CD8-positive, alpha-beta memory T cell (primary cell): ENCODE measurements at places on chromosomes 1 and 21. TPM values are rescaled to one million over a fixed set of nuclear protein-coding genes. Genes with fewer than 3 reads are reported as not detected.
A peak's percentile ranks its signal among the peaks of the same experiment; 100 is the strongest.

DNA sequence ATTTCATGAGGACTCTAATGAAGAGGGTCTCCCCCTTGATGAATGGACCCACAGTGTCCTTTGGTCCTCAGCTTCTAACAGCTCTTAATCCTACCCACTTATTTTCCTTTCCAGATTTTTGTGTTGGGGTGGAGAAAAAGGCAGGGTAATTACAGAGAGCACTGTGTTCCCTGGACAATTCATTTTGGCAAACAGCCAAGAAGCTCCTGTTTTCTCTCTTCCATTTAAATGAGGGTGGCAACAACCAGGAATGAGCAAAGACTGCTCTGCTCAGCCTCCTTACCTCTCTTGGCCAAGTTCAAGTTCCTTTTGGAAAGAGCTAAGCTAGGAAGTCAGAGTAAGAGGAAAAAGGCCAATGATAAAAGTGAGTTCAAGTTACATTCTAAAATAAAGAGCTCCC is 11.9 kb downstream of the XKR8 start:
- no peaks in the 10 kb centered on the region for H3K36me3 ChIP-seq
- no peak overlapping the region for H3K4me3 ChIP-seq
- no peak overlapping the region for H3K27ac ChIP-seq
- H3K4me1 ChIP-seq: peaks cover 5% of the 10 kb centered on the region
- no peaks in the 10 kb centered on the region for H3K27me3 ChIP-seq

- H3K27ac ChIP-seq: no peak overlapping the region
- no peaks in the 10 kb centered on the region for H3K4me1 ChIP-seq
- no peak for DNase-seq
- no peaks in the 10 kb centered on the region for H3K36me3 ChIP-seq
- H3K27me3 ChIP-seq: no peaks in the 10 kb centered on the region
These were observed 58.8 kb upstream of the MAN1A2 start for GRCh38 chr1:117308311-117308916.

DNA sequence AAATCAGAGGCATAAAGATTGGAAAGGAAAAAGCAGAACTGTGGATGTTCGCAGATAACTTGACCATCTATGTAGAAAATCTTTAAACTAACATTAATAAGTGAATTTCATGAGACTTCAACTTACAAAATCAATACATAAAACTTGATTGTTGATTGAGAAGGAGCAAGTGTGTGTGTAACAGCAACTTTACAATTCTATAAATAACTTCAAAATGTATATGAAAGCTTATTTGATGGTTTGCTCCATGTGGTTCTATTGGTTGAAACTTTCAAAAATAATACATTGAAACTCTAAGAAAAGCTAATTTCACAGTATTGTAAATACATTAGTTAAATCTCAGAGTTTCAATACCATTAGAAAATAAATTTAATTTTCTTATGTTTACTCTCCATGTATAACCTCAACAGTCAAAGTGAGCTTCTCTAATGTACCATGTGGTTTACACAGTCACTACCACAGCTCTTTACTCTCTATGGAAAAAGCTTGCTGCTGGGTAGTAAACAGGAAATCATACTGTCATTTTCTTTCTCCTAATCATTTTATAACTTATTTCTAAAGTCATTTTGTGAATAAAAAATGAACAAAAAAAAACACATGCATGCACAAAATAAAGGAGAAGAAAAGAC is 12.0 kb downstream of the AKT3 start:
- H3K27ac ChIP-seq: no peak overlapping the region
- H3K4me1 ChIP-seq: peaks cover 21% of the 10 kb centered on the region
- H3K4me3 ChIP-seq: no peak overlapping the region
- no peak for DNase-seq
- H3K36me3 ChIP-seq: no peaks in the 10 kb centered on the region
- H3K27me3 ChIP-seq: no peaks in the 10 kb centered on the region

- H3K4me3 ChIP-seq: no peak overlapping the region
- no peaks in the 10 kb centered on the region for H3K4me1 ChIP-seq
- H3K36me3 ChIP-seq: no peaks in the 10 kb centered on the region
- no peak overlapping the region for H3K27ac ChIP-seq
These were observed 7.7 kb upstream of the TTLL10 start for GRCh38 chr1:1165900-1166421.

DNA sequence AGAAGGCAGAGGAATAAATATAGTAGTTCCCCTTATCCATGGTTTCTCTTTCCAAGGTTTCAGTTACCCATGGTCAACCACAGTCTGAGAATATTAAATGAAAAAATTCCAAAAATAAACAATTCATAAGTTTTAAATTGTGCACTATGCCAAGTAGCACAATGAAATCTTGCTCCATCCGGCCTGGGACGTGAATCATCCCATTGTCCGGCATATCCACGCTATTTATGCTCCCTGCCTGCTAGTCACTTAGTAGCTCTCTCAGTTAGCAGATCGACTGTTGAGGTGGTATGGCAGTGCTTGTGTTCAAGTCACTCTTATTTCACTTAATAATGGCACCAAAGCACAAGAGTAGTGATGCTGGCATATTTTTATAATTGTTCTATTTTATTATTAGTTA is 58.6 kb upstream of the ARHGAP29 start:
- H3K27ac ChIP-seq: no peak overlapping the region
- no peaks in the 10 kb centered on the region for H3K27me3 ChIP-seq
- H3K36me3 ChIP-seq: no peaks in the 10 kb centered on the region

- DNase-seq: peak; percentile 27
- H3K27ac ChIP-seq: no peak overlapping the region
- H3K4me1 ChIP-seq: peaks cover 54% of the 10 kb centered on the region
- no peaks in the 10 kb centered on the region for H3K27me3 ChIP-seq
- H3K36me3 ChIP-seq: no peaks in the 10 kb centered on the region
These were observed 77.6 kb downstream of the XCL2 start for GRCh38 chr1:168466092-168466713.

- no peaks in the 10 kb centered on the region for H3K36me3 ChIP-seq
- no peak overlapping the region for H3K27ac ChIP-seq
- no peaks in the 10 kb centered on the region for H3K27me3 ChIP-seq
- no peak for DNase-seq
- no peak overlapping the region for H3K4me3 ChIP-seq
These were observed 49.9 kb upstream of the STUM start for GRCh38 chr1:226498640-226499008.

DNA sequence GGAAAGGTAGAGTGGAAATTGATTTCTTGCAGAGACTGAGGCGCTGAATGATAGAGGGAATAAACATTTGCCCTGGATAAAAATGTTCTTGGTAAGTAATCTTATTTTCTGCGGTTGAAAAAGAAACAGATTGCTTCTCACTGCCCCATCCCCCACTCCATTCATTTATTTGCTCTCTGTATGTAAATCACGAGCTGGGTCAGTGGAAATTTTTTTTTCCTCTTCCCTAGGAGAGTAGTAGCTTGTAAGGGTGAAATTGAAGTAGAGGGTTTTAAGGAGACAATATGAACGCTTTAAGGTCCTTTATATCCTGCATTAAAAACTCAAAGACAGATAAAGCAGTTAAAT is 1.4 kb upstream of the BRINP3 start:
- H3K4me3 ChIP-seq: no peak overlapping the region
- no peak overlapping the region for H3K27ac ChIP-seq
- H3K36me3 ChIP-seq: no peaks in the 10 kb centered on the region
- no peak for DNase-seq
- H3K4me1 ChIP-seq: no peaks in the 10 kb centered on the region

DNA sequence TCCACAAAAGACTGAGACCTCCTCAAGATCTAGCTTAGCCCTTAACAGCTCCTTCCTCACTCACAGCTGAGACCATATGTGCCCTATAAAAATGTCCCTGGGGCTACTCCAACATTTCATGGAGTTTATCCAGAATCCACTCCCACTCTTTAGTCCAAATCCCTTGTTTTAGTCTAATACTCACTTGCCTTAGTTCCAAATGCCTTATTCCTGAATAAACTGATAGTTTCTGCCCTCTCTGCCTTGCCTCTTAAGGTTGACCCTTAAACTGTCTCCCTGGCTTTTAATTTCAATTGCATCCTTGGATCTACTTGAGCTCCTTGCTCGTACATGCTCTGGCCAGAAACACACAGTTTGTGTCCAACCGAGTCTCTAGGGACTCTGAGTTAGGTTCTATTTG is 47.3 kb upstream of the LYPLAL1 start:
- H3K4me1 ChIP-seq: no peaks in the 10 kb centered on the region
- no peaks in the 10 kb centered on the region for H3K27me3 ChIP-seq
- no peak overlapping the region for H3K4me3 ChIP-seq
- H3K36me3 ChIP-seq: no peaks in the 10 kb centered on the region
- H3K27ac ChIP-seq: no peak overlapping the region

DNA sequence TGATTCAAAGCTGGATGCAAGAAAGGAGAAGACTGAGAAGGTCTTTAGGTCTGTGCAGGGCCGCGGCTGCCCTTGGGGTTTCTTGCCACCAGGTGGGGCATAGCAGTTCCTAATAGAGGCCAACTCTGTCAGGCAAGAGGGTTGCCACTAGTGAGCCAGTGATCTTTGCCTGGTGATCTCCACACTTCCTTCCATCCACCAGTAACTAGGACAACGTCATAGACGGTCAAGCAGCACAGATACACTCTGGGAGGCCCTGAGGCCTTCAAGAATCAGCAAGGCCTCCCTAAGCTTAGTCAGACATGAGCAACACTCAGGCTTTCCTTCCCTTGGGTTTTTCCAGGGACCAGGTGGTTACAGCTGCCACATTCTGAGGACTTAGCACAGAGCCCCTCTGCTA is 32.9 kb upstream of the ATP2B4 start:
- H3K36me3 ChIP-seq: no peaks in the 10 kb centered on the region
- DNase-seq: peak; percentile 45
- no peaks in the 10 kb centered on the region for H3K4me1 ChIP-seq

DNA sequence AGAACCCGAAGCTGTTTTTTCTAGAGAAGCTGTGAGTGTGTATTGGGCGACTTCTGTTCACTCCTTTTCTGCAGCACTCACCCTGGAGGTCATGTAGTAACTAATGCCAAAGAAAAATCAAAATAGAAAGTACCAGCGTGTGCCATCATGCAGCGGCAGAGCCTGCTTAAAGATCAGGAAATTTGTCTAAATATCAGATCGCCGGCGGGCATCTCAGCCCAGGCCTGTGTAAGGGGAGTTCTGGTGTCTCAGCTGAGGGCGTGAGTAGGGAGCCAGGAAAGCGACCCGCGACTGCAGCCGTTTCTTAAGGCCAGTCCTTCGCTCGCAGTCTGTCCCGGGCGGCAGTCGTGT is 768 bp downstream of the EDARADD start:
- peaks cover 17% of the 10 kb centered on the region for H3K4me1 ChIP-seq
- H3K36me3 ChIP-seq: no peaks in the 10 kb centered on the region
- DNase-seq: no peak
- H3K27me3 ChIP-seq: no peaks in the 10 kb centered on the region

DNA sequence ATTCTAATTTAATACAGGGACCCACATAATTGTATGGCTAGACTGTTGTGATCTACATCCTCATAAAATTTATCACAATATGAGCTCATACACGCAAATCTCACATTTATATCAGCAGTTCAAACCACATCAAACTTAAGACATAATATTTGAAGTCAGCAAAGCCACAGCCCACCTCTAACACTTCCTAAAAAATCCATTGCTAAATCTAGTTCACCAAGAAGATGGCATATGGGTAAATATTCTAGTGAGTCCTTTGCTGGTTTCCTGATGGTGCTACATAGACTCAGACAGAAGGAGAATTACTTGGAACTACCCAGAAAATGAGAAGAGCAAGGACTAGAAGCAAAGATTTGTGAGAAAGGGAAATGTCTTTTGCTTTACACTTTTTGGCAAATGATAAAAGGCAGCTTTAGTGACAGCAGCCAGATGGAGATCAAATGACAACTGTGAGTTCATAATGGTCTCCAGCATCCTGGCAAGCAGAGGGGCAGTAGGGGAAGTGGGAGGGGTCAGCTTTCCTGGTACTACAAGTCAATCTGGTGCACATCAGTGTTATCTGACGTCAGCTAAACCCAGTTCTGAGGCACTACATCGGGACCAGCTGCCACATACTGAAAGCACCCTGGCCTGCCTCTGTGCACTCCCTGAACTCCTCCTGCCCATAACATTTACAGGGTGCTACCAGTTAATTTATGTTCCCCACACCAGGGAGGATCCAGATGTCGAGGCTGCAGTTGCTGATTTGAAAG is 10.6 kb upstream of the GADD45A start:
- DNase-seq: no peak
- H3K27me3 ChIP-seq: no peaks in the 10 kb centered on the region

DNA sequence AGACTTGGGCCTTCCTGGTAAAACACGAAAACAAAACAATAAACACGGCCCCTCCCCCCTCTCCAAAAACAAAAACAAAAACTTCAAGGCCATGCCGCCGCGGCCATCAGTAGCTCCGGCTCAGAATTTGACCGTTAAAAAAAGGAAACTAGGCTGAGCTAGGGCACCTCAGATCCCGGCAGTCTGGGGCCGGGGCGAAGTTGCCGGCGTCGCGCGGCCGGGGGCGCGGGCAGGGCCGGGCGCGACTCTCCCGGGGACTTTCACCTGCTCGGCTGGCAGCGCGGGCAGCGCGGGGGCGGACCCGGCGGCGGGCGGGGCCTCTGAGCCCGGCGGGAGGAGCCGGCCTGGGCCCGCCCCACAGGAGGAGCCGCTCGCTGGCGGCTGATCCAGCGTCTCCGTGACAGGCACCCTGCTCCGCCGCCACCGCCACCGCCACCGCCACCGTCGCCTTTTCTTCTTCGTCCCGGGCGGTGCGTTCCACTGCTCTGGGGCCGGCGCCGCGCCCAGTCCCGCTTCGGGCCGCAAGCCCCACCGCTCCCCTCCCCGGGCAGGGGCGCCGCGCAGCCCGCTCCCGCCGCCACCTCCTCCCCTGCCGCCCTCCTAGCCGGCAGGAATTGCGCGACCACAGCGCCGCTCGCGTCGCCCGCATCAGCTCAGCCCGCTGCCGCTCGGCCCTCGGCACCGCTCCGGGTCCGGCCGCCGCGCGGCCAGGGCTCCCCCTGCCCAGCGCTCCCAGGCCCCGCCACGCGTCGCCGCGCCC is at the start of gene NOS1AP:
Gene NOS1AP (plus strand): TSS at position 358 of the 760 bp plus-strand sequence. CDS start 487 bp downstream, outside the sequence.
- H3K4me3 ChIP-seq: peak within 1 kb of the TSS; percentile 46
- H3K4me1 ChIP-seq: peaks cover 13% of the 10 kb centered on the region
- no peak within 1 kb of the TSS for H3K27ac ChIP-seq
- peak; percentile 62 for DNase-seq

DNA sequence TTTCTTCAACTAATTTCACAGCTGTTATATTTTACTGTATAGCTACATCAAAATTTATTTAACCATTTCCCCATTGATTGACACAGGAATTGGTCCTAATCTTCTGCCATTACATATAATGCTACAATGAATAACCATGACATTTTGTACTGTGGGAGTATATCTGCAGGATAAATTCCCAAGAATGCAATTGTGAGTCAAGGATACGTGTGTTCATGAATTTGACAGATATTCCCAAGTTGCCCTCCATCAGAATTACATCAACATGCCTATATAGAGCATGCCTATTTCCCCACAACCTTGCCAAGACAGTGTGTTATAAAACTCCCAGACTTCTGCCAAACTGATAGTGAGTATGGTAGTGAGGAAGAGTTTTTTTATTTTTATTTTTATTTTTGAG is 2.7 kb upstream of the TIE1 start:
- H3K27ac ChIP-seq: no peak overlapping the region
- peaks cover 21% of the 10 kb centered on the region for H3K4me1 ChIP-seq
- no peaks in the 10 kb centered on the region for H3K36me3 ChIP-seq
- H3K4me3 ChIP-seq: no peak overlapping the region

ACTN2 gene
- not detected for total RNA-seq

VCAM1 gene
- total RNA-seq: 4.0 TPM

PBX1 gene
- 0.16 TPM for total RNA-seq

AJAP1 gene
- total RNA-seq: not detected

PFKFB2 gene
- 3.9 TPM for total RNA-seq

CCDC181 gene
- 0.26 TPM for total RNA-seq
